Activated T-cell treated with anti-CD3 and anti-CD28 coated beads, Interleukin-2, amount 50 U/mL, for 1 hour (primary cell): ENCODE measurements at places on chromosomes 2 and 18.

- DNase-seq, result no peak
Measured at GRCh38 chr2:152132306-152132705, 33.5 kb upstream of the CACNB4 start.

DNA sequence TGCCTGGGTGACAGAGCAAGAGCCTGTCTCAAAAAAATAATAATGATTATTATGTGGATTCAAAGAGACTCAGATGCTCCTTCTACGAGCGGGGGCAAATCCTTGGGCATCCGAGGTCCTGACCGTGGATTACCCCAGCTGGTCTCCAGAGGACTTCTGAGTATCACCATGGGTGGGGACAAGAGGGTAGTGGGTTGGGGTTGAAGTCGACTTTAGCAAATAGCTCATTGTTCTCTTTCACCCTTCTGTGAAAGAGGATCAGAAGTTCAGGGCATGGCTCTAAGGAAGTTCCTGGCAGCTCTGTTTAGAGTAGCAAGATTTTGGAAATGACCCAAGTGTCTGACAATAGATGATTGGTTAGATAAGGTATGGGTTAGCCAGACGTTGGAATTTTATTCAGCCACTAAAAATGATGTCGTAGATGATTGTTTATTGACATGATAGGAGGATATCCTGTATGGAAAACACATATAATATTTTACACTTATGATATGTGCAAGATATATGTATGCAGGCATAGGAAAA lies 59.0 kb upstream of the SPRED2 start:
- no peak for DNase-seq

DNA sequence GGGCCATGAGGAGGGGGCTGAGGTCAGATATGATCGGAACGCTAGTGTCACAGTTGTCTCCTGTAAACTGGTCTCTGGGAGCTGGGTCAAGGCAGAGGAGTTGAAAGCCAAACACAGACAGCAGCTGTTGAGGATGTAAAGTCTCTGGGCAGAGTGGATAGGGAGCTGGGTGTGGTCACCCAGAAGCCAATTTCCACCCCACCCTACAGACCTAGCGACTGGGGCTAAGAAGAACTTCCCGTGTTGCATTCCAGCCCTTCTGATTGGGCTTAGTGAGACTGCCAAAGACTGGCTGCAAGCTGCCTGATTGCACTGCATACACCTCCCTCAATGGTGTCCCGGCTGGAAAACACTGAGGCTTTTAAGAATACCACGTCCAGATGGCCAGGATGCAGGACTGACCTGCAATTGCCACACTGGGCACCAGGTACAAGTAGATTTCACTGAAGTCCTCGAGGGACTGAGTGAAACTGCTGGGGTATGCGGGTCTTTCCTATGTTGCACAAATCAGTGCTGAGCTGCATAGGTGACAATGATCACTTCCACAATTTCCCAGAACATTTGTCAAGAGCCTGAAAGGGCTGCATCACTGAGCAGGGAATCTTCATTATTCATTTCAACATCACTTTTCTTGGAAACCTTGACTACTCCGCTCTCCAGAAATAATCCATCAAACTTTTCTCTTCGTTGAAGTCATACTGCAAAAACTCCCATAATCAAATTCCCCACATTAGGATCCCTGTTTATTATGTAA lies 43.1 kb upstream of the EML4 start:
- no peak for DNase-seq

DNA sequence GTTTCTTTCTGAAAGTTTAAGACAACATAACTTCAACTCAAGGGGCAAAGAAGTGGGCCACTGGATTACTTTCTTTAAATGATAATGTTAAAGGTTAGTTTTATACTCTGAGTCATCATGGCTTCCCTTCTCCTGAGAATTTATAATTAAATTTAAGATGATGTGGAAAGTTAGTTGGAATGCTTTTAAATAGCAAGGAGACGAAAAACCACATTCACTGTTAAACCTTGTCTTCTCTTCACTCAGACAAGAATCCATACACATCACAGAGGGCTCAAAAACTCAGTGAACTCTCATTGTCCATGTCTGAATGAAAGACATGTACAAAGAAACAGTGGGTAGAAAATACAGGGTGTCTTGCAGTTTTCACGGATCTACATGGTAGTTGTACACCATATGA lies 65.6 kb downstream of the COL5A2 start:
- DNase-seq, result no peak

DNA sequence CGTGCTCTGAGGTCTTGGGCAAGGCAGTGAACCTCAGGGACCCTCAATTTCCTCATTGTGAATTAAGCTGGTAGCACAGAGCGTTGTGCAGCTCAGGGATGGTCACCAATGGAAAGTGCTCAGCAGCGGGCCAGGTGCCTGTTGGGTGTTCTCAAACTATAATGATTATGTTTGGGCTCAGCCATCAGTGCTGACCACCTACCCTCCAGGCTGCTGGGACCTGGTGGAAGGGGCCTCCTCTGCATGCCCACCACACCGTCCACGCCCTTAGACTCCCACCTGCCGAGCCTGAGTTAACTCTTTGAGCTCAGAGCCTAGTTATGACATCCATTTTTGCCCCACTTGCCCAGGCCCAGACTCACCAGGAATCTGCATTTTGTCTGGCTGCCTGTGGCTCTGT lies 35.0 kb downstream of the GLI2 start:
- DNase-seq, result no peak

GRCh38 chr18:10571537-10571936 lies 45.7 kb downstream of the NAPG start:
- no peak for DNase-seq

GRCh38 chr2:218883491-218884490 lies 3.1 kb downstream of the WNT10A start:
- DNase-seq, result peak; percentile 67

DNA sequence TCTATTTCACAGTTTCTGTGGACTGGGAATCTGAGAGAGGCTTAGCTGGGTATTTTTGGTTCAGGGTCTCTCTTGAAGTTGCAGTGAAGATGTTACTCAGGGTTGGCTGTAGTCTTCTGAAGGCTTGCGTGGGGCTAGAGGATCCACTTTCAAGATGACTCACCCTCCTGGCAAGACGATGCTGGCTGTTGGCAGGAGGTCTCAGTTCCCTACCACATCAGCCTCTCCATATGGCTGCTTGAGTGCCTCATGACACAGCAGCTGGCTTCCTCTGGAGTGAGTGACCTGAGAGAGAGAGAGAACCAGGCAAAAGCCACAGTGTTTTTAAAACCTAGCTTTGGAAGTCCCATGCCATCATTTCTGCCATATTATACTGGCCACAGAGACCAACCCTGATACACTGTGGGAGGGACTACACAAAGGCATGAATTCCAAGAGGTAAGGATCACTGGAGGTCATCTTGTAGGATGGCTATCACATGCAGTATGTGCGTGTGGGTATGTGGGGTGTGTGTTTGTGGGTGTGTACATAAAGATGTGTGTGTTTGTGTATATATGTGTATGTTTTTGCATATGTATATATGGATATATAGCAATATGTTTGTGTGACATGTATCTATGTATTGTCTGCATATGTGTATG lies 25.1 kb downstream of the DNPEP start:
- no peak for DNase-seq

GRCh38 chr2:162086904-162087303 lies 12.9 kb upstream of the DPP4 start:
- DNase-seq, result no peak

DNA sequence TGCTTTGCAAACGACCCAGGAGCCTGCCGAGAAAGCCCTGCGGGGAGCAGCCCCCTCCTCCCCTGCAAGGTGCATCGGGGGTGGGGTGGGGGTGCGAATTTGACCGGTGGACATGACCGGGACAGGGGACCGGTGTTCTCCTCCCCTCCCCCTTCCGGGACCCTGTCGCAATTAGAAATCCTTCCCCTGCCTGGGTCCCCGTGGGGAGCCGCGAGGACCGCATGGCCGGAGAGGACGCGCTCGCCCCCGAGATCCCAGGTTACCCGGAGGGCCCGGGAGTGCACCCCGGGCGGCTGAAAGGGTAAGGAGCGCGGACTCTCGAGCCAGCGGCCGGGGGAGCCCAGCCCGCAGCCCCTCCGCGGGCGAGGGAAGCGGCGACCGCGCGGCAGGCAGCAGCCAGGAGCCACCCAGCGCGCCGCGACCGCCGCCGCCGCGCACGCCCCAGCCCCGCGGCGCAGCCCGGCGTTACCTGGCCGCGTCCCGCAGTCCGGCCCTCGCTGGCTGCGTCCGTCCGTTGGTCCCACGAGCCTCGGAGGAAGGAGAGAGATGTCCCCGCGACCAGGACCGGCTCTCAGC lies 482 bp downstream of the DLGAP1 start:
- DNase-seq, result no peak
